CD4-positive, alpha-beta T cell (primary cell): ENCODE measurements at places on chromosomes 1 and 21.

- DNase-seq = peak; percentile 45
Observed at GRCh38 chr1:1435106-1435903, at the start of gene VWA1. Gene VWA1 (plus strand): TSS chr1:1435690. CDS start chr1:1435749, 59 bp downstream.

DNA sequence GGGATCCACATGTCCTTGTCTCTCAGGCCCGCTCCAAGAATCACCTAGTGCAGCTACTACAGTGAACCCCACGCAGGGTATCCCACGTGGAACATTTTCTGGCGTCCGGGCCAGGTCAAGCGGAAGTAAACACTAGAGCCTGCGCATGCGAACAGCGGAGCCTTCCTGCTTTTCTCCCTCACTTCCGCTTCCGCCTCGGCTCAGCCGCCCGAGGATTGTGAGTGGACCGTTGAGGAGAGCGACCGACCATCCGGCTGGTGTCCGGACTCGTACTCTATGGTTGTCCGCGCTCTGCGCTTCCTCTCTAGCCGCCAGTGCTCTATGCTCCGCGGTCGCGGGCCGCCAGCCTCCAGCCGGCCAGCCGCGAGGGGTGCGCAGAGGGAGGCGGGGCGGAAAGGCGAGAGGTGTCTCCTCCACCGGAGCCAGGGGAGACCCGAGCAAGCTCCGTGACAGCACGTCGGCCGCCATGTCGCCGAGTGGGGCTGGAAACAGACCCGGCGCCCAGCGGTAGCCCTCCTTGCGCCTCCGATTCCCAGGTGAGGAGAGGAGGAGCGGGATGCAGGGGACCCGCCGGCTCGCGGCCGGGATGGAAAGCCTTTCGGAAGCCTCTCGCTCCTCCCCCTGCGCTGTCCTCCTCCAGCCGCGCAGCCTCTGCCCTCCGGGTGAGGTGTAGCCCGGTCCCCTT, at the start of the genes CNST and TFB2M:
Gene CNST (plus strand): TSS at position 329 of the 685 bp plus-strand sequence. CDS start 25,107 bp downstream, outside the sequence.
Gene TFB2M (minus strand): TSS at position 134 of the 685 bp plus-strand sequence. CDS start 123 bp downstream, at position 11.
- peak; percentile 85 for DNase-seq

DNA sequence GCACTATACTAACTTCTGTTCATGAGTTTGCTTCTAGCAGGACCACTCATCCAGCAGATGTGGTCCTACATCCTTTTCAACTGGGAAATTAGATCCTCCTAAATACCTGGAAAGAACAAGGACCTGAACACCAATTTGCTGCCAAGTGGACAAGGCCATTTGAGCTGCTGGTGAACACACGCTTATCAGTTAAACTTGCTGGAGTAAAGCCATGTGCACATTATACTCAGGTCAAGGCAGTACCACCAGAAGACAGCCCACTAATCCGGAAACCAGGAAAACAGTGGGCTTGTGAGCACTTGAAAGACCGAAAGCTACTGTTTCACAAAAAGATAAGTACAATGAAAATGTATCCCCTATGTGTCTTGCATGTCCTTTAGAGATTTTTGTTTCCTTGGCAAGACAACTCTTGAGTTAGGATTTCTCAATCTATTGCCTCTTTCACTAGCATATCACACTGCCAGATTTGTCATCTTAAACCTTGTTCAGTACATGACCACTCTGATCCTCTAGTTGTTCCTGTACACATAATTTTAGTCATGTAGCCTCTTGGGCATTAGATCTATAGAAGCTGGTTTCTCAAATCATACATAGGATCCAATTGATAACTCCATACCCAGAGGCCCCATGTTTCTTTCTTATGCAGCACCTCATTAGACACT, 4.5 kb upstream of the REN start:
- DNase-seq = no peak

DNA sequence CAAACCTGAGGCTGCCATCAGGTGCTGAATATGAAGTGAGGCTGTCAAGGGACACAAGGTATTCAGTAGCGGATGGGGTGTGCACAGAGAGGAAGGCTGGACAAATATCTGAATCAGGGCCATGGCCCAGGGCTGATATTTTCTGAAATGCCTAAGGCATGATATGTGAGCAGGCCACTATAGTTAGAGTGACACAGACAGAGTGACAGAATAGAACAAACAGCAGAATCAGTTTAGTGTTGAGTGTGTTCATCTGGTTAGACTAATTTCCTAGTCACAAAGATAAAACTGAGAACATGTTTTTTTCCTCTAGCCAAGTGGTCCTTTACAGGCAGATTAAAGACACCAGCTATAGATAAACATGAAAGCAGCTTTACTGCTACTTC, 3.9 kb downstream of the OVAAL start:
- DNase-seq = no peak

DNA sequence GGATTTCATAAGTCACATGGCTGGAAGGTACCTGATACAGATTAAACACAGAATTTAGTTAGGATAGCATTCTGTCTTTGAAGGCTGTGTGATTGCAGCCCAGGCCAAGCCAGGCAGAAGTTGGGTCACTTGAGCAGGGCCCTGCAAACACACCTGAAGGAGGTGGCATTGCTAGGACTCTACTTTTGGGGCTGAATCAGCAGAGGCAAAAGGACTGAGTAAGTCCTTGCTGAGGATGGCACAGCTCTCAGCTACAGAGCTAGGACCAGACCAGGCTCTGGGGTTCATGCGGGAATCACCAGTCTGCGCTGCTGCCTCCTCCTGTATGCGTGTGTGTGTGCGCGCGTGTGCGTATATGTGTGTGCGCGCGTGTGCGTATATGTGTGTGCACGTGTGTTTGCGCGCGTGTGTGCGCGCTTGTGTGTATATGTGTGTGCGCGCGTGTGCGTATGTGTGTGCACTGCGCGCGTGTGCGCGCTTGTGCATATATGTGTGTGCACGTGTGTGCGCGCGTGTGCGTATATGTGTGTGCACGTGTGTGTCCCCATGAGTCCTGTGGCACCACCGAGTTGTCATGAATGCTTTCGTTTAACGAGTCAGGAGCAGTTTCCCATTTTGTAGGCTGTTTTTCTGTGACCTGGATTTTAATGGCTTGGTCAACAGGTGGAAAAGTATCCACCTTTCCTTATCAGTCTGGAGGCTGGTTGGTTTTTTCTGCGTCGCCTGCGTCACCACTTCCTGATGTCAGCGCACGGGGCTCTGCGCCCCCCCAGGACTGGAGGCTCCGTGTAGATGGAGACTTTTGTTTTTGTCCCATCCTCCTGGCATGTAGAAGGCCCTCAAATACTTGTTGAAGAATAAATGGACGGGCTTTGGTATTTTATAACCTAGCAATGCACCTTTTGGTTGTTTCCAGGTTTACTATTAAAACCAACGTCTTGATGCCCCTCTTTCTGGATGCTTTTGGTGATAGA, 34.7 kb downstream of the ADARB1 start:
- DNase-seq = no peak

DNA sequence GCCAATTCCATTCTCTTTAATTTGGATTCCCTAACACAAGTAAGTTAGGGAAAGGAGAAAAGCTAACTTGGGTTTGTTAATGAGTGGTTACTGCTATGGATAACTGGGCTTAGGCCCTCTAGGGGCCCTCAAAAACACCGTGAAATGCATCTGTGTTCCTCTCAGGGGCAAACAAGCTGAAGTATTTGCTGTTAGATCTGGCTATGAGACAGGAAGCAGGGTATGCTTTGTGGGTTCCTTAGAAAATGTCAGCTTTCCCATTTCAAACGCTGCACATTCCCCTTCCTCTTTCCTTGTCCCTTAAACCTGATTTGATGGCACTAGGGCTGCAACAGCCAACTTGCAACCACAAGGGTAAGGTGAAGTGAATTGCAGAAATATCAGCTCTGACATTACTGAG, 5.7 kb upstream of the CAP1 start:
- no peak for DNase-seq

DNA sequence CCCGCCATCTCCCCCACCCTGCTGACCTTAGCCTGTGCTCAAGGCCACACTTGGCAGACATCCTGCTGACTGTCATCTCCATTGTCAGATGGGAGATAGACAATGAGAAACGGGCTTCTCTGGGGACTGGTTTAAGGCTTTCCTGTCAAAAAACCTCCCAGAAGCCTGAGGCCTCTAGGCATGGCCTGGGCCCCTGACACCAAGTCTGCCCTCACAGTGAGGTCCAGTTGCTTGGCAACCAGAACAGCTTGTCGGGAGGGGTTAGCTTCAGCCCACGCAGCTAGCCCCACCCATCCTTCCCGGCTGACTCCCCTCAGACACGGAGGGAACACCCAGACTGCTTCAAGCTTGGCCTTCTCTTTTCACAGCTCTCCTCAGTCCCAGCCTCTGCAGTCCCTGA, 11.0 kb downstream of the PLEKHA6 start:
- no peak for DNase-seq

- no peak for DNase-seq
Observed at GRCh38 chr1:153000294-153000693, 1.3 kb upstream of the SPRR3 start.

DNA sequence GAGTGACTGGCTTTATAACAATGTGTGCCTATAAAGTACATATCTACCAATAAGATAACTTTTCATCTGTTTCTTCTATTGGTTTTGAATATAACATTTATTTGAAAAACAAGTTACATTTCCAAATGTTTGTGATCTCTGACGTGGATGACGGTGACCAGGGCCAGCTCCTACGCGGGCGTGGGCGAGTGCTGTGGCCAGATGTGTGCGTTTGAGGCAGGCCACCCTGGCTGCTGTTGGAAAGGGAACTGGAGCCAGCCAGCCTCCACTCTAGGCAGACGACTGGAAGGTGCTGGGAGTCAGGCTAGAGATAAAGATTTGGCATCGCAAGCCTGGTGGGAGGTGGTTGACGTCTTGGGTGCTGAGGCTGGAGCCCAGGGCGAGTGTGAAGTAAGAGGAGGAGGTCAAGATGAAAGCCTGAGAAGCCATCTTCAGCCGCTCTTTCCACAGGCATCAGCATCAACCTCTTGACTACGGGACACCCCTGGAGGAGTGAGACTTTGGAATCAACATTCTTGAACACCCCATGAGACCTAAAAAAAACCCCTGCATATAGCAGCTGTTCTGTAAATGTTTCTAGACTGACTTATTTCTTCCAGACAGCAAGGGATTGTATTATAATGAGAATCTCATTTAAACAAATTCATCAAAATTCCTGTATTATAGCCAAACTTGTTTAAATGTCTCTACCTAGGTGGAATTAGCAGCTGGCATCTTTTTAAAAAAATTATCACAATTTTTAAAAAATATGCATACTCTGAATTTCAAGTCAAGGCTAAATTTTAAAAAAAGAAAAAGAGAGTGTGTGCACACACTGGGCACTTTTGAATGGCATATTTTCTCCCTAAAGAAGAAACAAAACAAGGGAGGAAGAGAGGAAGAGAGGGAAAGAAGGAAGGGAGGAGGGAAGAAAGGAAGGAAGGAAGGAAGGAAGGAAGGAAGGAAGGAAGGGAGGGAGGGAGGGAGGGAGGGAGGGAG, 112.5 kb upstream of the SLC44A3 start:
- no peak for DNase-seq

DNA sequence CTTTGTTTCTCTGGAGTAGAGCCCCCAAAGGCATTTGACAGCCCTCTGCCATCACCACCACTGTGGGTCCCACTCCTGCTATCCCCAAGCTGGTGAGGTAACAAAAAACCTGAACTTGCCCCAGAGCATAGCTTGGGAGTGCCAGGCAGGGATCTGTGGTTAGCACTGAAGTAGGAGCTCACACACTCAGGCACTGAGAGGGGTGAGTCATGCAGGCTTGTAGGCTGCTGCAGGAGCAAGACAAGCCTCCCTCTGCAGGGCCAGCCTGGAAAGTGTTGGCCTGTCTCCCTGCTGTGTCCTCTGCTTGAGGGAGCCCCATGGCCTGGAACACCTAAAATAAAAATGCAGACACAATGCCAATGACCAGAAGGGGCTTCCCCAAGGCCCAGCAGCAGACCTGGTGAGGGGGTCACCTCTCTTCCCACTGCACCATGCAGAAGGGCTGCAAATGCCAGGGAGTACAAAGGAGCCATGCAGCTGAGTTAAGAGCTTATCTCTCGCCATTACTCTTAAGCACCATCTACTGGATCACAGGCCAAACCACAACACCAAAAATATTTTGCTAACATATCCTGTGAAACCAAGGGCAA, 108.9 kb upstream of the POGK start:
- no peak for DNase-seq

DNA sequence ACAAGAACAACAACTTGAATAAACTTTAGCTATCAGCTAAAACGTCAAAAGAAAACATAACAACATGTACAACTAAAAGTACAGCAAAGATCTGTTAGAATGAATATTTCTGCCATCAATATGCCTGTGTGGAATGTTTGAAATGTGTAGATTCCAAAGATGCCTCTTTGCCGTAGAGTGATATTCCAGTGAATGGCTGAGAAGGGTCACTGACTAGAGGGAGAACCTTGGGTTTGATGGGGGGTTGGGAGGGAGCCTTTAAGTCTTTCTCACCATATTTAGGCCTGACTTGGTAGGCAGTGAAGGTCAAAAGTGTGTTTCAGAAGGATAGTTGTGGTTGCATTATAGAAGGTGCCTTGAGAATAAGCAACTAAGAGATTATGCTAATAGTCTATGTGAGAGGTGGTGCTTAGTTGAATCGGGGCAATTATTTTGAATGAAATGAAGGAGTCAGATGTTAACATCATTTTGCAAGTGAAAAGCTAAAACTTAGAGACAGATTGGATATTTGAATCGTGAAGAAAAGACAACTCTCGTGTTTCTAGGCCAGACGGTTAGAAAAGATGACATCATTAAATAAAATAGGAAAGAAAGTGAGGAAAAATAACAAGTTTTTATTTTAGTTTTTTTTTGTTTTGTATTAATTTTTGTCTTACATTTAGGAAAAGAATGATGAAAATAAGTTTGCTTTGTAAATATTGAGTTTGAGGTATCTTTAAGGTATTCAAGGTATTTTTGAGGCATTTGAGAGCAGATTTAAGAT, 53.8 kb downstream of the PLA2G4A start:
- DNase-seq = no peak

DNA sequence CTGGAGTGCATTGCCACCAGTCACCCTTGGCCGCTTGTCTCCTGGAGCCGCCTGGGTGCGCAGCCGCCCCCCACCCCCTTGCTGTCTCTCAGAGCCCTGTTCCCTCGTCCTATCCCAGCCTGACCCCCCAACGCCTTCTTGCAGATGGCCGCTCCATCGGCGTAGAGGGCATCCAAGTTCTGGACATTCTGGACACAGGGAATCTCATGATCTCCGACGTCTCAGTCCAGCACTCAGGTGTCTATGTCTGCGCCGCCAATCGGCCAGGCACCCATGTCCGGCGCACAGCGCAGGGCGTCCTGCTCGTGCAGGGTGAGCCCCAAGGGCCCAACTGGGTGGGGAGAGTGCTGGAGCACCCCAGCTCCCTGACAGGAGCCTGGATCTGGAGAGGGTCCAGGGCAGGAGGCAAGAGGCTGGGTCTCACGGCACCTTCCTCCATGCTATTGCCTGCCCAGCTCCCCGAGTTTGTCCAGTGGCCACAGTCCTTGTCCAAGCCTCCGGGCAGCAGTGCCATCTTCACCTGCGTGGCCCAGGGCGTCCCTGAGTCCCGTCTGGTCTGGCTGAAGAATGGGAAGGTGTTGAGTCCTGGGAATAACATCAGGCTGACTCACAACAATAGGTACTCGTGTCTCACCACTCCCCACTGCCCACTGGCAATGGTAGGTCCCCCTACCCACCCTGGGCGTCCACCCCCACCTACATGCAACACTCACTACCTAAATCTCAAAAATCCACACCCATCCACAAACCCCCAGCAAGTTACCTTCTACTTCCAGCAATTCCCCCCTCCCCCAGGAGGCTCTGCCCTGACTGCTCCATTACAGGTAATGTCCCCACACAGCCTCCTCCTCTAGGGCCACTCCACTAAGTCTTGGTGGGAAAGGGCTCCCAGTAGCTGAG, 24.6 kb downstream of the SLC27A3 start:
- no peak for DNase-seq
